GM12865 (cell line): ENCODE measurements at places on chromosomes 2 and 18.

DNA sequence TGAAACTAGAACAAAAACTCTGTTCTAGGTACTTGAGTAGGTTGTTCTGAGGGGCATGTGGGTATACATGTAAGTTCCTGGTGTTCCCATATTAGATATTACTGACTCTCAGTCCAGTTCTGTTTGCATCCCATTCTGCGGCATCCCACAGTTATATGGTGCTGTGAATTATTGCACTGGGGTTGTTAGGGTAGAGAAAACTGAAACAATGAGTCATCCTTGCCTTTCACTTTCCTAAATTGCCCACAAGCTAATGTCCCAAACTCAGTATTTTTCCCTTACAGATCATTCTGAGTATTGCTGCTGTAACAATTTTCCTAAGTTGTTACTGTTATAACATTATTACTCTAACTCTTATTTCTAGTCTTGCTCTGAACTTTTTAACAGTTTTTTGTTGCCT lies 3.0 kb downstream of the WDR75 start:
- DNase-seq: peak; percentile 46

DNA sequence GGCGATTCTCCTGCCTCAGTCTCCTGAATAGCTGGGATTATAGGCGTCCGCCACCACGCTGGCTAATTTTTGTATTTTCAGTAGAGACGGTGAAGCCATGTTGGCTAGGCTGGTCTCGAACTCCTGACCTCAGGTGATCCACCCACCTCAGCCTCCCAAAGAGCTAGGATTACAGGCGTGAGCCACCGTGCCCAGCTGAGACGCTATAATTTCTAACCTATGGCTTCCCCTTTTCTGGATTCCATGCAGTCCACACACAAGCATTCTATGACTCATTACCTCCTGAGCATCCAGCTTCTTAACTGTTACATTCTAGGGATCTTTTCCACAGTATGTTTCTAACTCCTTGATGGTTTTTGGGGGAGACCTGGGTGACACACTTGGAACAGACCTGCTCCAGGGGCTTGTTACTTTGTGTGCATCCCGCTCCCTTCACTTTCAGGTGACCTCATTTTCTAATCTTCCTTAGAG lies 11.8 kb upstream of the KCMF1 start:
- no peak for DNase-seq

DNA sequence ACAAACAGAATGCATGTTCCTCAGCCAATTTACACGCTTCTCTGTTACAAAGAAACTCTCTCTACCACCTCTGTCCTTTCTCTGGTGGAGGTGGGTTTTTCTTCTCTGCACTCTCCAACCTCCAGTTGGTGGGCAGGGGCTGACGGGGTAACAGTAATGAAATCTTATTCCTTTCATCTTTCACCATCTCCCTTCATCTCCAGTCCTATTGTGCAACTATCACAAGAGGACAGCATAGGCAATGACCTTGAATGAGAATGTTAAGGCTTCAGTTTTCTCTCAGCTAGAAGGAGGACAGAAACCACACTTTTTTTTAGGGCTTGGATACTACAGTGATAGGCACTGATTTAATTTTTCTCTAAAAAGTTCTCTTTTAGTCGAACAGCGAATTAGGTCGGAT lies 81.7 kb upstream of the NEUROD1 start:
- no peak for DNase-seq

DNA sequence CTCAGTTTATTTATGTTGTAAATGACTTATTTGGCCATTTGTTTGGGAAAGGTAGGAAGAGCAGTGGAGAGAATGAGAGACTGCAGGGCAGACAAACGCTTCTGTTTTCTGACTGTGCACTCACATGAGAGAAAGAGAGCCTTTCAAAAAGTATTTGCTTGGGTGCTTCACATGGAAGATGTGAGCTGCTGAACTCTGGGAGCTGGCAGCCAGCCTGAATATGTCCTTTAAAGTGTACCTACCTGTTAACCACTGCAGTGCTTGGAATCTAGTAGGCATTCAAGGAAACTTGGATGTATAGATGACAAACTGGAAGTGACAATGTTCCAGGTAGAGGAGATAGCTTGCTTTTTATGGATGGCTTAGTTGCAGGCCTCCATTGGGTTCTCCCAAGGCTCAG lies 68.8 kb downstream of the PTPRM start:
- DNase-seq: no peak

GRCh38 chr2:49067971-49068370 lies 86.3 kb downstream of the FSHR start:
- DNase-seq: no peak
